ENCODE measurements at places on chromosomes 16 and 17.

- DNase-seq, result no peak
These were observed 53.6 kb downstream of the KANSL1 start for GRCh38 chr17:46139432-46140210.

GRCh38 chr17:44863061-44863918 lies 15.6 kb downstream of the HIGD1B start:
- DNase-seq, result no peak

GRCh38 chr16:80273635-80274538 lies 266.9 kb upstream of the DYNLRB2 start:
- DNase-seq, result no peak

GRCh38 chr16:3094289-3095027 lies 4.6 kb downstream of the ZSCAN10 start:
- no peak for DNase-seq

DNA sequence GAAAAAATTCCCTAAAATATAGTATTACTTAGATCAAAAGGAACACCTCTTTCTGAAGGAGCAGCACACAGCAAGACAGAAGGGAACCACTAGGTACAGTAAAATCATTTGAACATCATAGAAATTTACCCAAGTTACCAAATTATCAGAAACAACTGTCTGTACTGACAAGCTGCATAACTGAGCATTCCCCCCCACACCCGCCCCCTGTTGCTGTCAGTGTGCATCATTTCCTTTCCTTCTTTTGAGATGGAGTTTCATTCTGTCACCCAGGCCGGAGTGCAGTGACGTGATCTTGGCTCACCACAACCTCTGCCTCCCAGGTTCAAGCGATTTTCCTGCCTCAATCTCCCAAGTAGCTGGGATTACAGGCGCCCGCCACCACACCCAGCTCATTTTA lies 120.7 kb downstream of the TRIM37 start:
- no peak for DNase-seq

DNA sequence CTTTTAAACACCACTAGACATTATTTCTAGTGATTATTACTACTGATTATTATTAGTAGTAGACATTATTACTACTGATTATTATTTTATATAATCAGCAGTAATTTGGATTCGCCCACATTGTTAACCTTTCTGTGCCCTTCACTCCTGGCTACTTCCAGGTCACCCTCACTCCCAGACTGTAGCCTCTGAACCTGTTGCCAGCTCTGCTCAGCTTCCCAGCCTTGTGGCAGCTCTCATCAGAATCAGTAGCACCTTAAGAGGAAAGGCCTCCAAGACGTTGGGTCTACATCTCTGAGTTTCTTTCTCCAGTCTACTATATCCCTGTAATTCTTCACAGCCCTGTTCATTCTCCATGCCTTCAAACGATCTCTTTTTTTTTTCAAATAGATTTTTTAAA lies 137.0 kb downstream of the KATNIP start:
- no peak for DNase-seq

GRCh38 chr17:69802045-69802740 lies 272.8 kb upstream of the KCNJ16 start:
- no peak for DNase-seq

GRCh38 chr17:76529224-76530094 lies 8.1 kb downstream of the CYGB start:
- DNase-seq, result peak; percentile 75

DNA sequence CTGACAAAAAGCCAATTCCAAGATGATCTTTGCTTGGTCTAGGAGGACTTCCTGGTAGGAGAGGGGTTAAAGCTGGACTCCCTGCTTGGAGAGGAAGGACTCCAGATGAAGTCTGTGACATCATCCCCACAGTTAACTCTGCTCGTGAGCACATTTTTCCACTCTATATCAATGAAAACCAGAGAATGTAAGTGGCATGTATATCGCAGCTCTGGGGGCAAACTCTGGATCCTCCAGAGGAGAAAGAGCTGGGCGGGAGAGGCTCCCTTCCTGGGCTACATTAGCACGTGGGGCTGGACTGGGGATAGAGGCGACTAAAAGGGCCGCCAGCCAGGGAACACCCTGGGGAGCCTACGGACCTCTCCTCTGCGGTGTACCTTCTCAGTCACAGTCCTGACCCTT lies 34.1 kb downstream of the HIC1 start:
- DNase-seq, result no peak

- no peak for DNase-seq
These were observed 9.4 kb upstream of the GCGR start for GRCh38 chr17:81794509-81794908.

- DNase-seq, result no peak
These were observed 215.7 kb upstream of the IRX5 start for GRCh38 chr16:54715011-54715410.

Data from right renal pelvis (tissue), 4 donors.